Osteocyte (in vitro differentiated cells): ENCODE measurements at places on chromosomes 11 and 22.

DNA sequence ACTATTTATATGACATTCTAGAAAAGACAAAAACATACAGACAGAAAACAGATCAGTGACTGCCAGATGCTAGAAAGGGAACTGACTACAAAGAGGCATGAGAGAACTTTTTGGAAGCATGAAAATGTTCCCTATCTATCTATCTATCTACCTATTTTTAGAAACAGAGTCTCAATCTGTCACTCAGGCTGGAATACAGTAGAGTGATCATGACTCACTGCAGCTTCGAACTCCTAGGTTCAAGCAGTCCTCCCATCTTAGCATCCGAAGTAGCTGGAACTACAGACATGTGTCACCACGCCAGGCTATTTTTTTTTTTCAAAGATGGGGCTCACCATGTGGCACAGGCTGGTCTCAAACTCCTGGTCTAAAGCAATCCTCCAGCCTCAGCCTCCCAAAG is 6.9 kb downstream of the SBF2 start:
- DNase-seq: no peak

DNA sequence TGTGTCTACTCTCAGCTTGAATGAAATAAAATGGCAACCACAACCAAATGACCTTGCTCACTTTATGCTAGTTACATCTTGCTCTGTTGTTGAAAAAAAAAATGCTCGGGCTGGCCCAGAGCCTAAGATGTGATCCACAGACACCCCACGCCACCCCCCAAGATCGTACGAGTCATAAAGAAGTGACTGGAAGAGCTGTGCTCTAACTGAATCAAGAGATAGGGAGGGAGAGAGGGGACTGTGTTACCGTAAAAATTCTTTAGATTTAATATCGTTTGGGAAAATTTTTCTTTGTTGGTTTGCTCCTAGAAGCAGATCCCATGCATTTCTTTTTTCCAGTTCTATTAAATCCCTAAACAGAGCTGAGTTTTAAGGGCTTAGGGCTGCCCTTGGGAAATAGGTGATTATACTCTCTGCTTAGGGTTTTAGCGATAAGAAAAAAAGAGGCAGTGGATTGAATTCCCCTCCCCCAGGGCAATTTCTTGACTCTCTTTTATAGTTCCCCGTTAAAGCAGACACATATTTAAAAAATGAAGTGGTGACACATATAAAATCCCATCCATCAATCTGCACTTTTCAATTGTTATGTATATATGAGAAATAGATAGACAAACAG is 14.5 kb downstream of the MAML2 start:
- no peak for DNase-seq

GRCh38 chr11:1839204-1839923 is 583 bp downstream of the TNNI2 start:
- no peak for DNase-seq

DNA sequence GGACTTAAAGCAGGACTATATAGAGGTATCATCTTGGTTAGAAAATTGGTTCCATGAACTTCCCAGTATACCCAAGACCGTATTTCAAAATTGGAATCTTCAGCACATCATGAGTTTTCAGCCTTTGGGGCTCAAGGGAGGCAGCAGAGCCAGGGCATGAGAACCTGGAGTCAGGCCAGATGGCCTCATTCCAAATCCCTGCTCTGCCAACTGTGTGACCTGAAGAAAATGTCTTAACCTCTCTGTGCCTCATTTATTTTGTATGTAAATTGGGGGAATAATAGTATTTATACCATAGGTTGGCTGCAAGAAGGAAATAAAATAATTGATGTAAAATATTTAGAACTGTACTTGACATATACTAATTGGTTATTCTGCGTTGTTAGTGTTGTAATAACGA is 987.6 kb downstream of the TBC1D22A start:
- no peak for DNase-seq

GRCh38 chr22:46054091-46055073 is 77.4 kb upstream of the WNT7B start:
- no peak for DNase-seq

DNA sequence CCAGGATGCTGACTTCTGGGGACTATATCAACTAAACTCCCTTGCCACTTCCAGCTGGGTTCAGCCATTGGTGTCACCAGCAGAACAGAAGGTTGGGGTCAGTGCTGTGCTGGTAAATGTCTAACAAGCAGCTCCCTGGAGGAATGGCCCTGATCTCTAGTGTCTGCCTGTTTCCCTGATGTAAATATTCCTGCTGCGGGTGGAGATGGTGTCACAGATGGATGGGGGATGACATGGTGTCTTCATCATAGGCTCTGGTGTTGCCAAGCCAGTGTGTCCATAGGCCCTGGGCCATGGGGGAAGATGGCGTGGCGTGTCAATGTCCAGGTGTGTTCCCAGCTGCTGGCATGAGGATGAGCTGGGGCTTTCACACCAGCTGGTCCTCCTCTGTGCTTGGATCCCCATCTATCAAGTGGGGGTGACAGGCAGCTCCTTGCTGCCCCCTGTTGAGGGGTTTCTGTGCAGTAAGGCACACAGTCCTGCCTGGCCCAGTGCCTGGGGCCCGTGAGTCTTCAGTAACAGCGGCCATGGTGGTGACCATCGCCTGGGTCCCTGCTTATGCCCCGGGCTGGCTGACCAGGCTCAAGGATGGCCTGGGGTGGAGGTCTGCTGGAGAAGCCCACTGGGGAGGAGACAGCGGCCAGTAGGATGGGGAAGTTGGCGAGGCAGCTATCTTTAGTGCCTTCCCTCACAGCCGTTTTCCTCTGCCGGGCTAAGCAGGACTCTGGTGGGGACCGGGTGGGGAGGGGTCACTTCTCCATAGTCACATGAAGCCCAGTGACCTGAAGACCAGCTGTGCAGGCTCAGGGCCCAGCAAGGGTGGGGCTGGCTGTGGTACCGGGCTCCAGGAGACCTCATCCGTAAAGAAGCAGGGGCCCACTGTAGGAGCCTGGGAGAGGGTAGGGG is 12.7 kb downstream of the RPL3 start:
- no peak for DNase-seq

- no peak for DNase-seq
Measured at GRCh38 chr22:22655452-22656290, 11.3 kb downstream of the GGTLC2 start.

DNA sequence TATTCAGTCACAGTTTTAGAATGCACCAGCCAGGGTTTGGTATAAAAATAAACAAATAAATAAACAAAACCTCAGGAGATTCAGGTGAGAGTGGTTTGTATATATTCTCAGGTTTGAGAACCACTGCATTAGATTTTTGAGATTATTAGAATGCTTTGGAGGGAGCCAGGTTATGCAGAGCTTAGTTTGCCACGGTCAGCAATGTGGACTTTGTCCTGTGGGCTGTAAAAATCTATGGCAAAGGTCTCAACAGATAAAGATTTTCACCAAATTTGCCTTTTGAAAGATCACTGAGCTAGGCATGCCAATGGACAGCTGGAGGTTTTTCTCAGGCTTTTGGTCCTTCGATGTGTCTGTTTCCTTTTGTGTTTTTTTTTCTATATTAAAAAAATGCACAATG is 650.1 kb upstream of the RAG2 start:
- no peak for DNase-seq
